ENCODE measurements at places on chromosomes 13 and 19.
A peak's percentile ranks its signal among the peaks of the same experiment; 100 is the strongest.

GRCh38 chr13:43301346-43301969 is 278.1 kb downstream of the DNAJC15 start:
- no peak for DNase-seq

DNA sequence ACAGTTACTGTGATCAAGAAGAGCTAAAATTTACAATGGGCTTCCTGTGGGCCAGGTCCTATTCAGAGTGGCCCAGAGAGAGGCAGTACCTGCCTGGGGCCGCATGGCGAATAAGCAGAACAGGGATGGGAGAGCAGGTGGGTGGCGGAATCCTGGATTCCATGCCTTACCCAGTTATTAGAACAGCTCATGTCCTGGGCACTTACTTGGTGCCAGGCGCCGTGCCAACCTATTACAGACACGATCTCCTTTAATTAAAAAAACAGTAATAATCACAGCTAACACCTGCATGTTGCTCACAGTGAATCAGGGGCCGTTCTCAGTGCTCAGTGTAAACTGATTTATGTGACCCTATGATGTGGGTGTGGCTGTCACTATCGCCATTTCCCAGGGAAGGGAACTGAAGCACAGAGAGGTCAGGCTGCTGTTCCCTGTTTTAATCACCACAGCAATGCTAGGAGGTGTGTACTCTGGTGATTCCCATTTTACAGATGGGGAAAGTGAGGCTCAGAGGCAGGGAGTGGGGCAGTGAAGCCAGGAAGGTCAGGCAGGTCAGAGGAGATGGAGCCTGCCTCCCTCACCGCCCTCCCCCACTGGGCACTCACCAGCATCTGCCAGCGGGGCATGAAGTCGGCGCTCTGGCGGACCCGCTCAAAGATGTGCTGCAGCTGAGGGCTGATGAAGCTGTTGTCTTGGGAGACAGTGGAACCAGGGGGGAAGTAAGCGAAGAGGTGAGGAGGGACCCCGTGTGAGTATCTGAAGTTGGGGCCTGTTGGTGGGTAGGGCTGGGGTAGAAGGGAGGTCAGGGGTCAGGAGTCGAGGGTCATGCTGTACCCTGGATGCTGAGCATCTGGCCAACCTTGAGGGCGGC is 12.0 kb downstream of the COQ8B start:
- DNase-seq: no peak

DNA sequence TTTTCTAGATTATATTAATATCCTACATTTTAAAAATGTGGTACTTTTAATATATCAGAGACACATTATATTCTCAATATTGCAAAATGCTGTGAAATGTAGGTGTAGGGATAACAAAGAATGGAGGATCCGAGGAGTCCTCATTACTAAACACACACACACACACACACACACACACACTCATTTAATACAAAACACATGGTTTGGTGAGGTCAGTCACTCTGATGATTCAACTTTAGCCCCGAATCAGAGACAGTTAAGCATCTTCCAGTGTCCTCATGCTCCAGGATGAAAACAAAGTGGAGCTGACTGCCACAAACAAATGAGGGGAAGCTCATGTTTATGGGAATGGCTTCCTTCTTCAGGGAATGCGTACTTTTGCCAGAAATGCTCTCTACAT is 147.5 kb downstream of the CYSLTR2 start:
- no peak for DNase-seq

DNA sequence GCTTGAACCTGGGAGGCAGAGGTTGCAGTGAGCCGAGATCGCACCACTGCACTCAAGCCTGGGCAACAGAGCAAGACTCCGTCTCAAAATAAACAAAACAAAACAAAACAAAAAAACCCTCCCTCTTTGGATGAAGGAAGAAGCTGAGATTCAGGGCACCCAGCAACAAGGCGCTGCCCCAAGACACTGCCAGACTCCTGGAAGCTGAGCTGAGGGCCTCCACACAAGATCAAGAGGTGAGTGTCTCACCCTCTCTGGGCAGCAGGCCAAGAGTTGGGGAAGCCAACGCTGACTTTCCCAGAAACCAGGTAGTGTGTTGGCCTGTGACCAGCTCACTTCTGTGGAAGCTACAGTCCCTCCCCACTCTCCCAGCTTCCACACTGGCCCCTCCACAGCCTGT is 3.7 kb upstream of the TYROBP start:
- no peak for DNase-seq

- DNase-seq: no peak
Measured at GRCh38 chr13:87810391-87810801, 139.2 kb downstream of the SLITRK5 start.

DNA sequence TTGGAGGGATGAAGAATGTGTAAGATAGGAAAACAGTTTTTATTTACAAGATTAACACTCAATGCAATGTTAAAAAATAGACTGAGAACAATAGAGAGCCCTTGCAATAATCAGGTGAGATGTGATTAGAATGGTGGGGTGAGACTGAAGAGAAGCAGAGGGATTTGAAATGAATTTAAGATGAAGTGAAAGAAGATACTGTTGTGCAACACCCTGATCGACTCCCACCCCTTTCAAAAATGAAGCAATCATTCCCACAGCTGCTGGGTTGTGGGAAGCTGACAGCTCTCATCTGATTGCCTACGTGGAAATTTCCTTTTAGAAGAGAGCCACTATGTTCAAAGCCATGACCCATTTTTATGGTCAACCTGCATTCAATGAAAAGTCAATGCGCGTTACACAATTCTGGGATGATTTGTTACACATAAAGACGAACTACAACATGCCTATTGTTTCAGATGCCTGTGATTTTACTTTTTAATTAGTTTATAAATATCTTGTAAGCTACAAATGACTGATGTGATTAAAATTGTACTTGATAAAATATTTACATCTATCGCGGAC is 1374.8 kb downstream of the PCDH9 start:
- DNase-seq: no peak

- peak; percentile 59 for DNase-seq
Measured at GRCh38 chr13:44810061-44810840, 179.0 kb downstream of the NUFIP1 start.
